ENCODE measurements at places on chromosomes 13 and 19.

DNA sequence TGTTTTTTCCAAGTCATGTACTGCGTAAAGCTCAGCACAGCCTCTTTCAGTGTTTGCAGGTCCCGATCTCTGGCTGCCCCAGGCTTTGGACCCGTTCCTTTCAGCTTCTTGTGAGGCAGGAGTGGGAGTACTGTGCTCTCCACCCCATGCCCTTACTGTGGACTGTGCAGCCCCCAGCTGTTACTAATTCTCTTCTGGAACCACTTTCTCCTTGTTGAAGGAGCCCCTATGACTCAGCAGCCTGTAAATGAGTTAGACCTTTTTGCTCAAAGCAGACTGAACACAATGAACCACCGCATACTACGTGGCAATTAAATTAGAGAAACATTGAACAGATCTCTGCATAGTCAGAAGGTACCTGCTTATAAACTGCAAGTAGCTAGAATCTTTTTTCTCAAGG, 39.0 kb downstream of the SERTM1 start:
- DNase-seq: no peak

- no peak for DNase-seq
These were observed 493.4 kb upstream of the PCDH20 start for GRCh38 chr13:61908906-61909615.

- DNase-seq: no peak
These were observed 22.5 kb downstream of the ZDHHC20 start for GRCh38 chr13:21436582-21436981.

- DNase-seq: no peak
These were observed 514 bp downstream of the PCID2 start for GRCh38 chr13:113207890-113208420.

DNA sequence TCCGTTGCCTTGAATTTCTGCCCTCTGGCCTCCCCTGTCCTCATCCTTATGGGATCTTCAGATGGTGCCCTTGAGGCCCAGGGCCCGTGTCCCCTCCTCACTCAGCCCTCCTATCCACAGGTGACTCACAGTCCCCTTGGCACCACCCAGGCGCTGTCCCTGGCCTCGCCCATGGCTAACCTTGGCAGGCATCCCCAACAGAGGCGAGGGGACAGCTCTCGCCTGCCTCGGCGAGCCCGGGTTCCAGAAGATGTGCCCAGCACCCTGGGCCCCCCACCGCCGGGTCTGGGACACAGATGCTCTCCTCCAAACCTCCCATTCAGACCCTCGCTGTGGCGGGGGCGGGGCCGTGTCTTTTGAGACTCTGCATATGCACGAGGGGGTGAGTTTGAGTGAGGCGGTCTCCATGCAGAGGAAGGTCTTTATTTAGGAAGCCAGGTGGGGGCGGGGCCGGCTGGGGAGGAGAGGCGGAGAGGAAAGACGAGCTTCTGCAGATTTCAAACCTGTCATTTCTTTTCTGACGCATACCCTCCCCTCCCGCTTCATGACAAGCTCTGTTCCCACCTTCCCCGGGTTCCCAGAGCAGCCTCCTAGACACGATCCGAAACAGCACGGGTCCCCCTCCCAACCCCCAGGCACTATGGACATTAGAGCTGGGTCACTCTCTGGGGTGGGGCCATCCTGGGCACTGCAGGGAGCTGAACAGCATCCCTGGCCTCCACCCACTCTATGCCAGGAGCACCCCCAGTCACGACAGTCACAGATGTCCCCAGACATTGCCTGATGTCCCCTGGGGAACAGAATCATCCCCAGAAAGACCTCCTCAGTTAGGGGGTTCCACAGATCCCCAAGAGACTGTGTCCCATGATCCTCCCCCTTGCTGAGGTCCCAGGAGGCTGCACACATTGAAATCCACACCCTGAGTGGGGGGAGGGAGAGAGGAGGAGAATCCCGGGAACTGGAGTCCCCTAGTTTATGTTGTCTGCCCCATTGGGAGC, 48.5 kb downstream of the GNG7 start:
- DNase-seq: no peak

DNA sequence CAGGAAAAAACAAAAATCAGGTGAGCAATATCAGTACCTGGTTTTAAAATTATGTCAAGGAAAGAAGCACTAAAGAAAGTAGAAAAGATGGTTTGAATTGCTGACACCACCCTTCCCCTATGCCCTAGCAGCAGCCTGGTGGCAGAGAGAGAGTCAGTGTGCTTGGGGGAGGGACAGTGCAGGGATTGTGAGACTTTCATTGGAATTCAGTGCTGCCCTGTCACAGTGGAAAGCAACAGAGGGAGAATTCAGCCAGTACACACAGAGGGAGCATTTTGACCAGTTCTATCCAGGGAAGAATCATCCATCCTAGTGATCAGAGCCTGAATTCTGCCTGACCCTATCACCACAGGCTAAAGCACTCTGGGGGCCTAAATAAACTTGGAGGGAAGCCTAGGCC, 222.4 kb upstream of the PCDH17 start:
- no peak for DNase-seq

- no peak for DNase-seq
These were observed 73.3 kb upstream of the FNDC3A start for GRCh38 chr13:48902368-48902767.

- no peak for DNase-seq
These were observed 36.3 kb downstream of the DACH1 start for GRCh38 chr13:71830736-71831135.
